ENCODE measurements at places on chromosomes 4 and X.

DNA sequence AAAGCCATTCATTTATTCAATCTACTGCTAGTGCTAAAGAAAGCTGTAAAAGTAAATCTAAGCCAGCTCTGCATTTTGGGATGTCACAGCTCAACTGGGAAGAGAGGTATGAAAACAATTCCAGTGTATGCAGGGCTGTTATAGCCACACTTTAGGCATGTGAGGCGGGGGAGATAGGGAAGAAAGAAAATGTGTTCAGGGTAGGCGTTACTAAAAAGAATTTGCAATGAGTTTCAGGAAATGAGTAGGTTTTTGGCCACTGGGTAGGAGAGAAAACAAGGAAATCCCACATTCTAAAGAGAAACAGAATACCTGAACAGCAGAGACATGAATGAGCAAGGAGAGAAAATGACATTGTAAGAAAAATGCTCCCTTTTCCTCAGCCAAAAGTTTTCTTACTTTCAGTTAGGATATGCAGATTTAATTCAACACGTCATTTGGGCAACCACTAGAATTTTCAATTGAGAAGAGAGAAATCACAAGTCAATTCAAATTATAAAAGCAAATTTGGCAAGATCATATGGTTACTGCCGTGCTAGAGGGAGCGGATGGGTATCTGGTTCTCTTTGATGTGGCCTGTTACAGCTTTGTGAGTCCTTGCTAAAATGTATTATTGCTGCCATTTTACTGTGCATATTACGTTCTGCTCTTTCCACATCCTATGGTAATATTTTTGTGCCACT lies 226.3 kb downstream of the KCNIP4 start:
- DNase-seq, result no peak

DNA sequence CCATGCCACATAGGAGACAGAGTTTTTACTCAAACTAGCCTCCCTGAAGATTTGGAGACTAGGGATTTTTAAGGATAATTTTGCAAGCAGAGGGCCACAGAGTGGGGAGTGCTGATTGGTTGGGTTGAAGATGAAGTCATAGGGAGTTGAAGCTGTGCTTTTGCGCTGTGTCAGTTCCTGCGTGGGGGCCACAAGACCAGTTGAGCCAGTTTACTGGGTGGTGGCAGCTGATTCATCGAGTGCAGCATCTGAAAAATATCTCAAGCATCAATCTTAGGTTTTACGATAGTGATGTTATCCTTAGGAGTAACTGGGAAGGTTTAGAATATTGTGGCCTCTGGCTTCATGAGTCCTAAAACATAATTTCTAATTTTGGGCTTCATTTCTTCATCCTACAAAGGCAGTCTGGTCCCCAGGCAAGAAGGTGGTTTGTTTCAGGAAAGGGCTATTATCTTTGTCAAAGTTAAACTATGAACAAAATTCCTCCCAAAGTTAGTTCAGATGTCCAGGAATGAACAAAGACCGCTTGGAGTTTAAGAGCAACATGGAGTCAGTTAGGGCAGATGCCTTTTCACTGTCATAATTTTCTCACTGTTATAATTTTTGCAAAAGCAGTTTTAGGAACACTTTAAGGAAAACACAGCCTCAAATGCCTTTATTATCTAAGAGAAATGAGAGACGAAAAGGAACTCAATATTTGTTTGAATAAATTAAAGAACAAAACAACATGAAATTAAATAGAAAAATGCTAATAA lies 960.8 kb upstream of the PRKX start:
- DNase-seq, result no peak

GRCh38 chr4:154506253-154506652 lies 14.7 kb upstream of the DCHS2 start:
- no peak for DNase-seq

- DNase-seq, result no peak
Measured at GRCh38 chrX:47515941-47516665, 33.1 kb upstream of the ZNF41 start.

GRCh38 chr4:153950100-153950979 lies 161.5 kb upstream of the SFRP2 start:
- no peak for DNase-seq

DNA sequence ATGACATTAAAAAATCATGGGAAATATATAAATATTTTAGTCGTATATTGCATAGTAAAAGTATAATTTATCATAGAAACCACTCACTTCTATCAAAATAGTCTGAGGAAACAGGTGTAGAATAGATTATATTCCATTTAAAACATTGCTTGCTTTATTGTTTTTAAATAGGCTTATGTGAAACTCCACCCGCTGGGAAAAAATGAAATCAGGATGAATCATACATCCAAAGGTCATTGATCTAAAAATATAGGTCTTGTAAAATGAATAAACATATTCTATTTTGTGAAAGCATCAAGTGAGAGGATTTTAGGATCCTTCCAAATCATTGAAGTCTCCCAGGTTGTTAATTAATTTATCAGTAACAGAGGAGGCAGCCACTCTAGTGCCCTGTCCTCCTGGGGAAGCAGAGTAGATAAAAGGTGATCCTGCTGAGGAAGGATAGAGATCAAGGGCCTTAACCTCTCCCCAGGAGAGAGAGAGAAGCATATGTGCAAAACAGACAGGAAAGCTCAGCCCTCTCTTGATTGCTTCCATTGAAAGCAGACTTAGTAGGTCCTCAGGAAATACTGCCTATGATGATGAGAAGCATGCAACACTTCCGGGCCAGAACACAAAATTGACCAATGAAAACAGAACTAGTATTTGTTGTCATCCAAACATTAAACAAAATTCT lies 96.8 kb upstream of the MAP9 start:
- DNase-seq, result no peak

- DNase-seq, result no peak
Measured at GRCh38 chr4:184252136-184253071, 34.7 kb upstream of the ENPP6 start.

- DNase-seq, result no peak
Measured at GRCh38 chr4:25007598-25007997, 23.1 kb downstream of the LGI2 start.

All from activated gamma-delta T cell treated with Interleukin-2 at 50 U/mL for 16 hours (primary cell).